ENCODE measurements at places on chromosomes 12 and 14.

- no peak for DNase-seq
These were observed 216.5 kb upstream of the BTG1 start for GRCh38 chr12:92362126-92362525.

GRCh38 chr12:64723630-64724029, 35.6 kb downstream of the GNS start:
- no peak for DNase-seq

DNA sequence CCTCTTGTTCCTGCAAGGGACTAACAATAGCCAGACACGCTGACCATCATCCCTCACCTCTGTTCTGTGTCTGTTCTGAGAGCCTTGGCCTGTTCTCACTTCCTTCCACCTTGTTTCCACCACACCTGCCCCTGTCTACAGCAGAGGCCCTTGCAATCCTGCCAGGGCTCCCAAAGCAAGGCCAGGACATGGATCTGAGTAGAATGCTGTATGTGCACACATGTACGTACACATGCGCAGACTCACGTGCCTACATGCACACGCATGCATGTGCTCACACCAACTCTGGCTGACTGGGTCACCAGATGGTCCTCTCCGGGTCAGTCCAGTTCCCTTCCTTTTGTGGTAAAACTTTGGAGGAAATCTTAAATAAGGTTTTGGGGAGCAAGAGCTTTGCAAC, 133.0 kb upstream of the C14orf180 start:
- no peak for DNase-seq

GRCh38 chr12:54521293-54522060, 23.9 kb downstream of the NCKAP1L start:
- no peak for DNase-seq

DNA sequence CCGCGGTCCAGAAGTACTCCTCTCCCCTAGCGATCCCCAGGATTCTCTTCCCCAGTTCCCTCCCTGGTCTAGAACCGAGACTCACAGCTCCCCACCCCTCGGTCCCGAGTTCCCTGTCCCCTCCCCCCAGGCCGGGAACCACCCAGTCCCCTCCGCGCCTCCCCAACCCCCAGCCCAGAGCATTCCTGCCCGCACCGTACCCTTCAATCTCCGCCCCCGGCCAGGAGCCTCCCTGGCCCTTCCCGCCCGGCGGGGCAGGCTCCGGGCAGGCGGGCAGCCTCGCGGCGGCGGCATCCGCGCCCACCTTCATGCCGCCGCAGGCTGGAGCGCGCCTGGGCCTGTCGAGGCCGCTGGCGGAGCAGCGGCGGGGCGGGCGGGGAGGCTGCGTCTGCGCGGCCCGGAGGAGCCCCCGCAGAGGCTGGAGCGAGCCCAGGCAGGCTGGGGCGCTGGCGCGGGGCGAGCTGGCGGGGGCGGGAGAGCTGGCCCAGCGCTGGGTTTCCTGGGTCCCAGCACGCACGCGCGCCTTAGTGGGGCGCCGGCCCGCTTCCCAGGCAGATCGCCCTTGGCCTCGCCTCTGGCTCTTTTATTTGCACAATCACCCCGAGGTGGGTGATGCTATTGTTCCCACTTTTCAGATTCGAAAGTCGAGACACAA, 22.2 kb upstream of the GPR132 start:
- no peak for DNase-seq

DNA sequence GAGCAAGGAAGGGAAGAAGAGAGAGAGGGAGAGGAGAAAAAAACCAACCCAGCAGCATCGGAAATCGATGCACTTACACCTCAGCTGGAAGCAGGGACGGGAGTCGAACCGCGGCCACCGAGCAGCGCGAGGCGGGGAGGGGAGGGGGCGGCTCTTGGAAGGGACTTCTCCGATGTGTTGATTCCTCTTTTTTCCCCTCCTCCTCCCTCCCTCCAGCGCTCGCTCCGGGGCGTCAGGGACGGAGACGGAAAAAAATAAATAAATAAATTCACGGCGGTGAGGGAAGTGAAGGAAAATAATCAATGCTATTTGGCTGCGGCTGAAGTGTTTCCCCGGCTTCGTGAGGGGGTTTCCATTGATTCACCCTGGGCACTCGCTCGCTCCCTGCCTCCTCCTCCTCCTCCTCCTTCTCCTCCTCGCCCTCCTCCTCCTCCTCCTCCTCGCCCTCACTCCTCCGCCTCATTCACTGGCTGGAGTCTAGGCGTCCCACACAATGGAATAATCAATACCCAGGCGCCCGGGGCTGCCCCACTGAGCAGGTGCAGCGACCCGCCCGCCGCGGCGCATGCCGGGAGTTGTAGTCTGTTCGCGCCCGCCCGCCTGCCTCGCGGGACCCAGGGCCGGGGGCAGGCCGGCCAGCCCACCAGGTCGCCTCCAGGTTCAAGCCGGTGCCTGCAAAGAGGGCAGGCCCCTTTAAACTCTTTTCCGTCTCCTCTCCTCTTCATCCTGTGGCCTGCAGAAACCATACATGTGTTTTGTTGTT, at the start of gene ZFHX2:
ZFHX2 (minus strand) TSS at position 500 of the 763 bp plus-strand sequence. CDS start 16,440 bp downstream, outside the sequence.
- peak; percentile 81 for DNase-seq

- DNase-seq: peak; percentile 63
These were observed 616.3 kb downstream of the LRFN5 start for GRCh38 chr14:42222924-42223471.

- DNase-seq: no peak
These were observed 57.2 kb upstream of the NTF3 start for GRCh38 chr12:5374713-5375112.

GRCh38 chr14:54676812-54677708, 110.1 kb downstream of the SAMD4A start:
- no peak for DNase-seq

- DNase-seq: no peak
These were observed 7.9 kb upstream of the GPRC5A start for GRCh38 chr12:12883369-12884001.

DNA sequence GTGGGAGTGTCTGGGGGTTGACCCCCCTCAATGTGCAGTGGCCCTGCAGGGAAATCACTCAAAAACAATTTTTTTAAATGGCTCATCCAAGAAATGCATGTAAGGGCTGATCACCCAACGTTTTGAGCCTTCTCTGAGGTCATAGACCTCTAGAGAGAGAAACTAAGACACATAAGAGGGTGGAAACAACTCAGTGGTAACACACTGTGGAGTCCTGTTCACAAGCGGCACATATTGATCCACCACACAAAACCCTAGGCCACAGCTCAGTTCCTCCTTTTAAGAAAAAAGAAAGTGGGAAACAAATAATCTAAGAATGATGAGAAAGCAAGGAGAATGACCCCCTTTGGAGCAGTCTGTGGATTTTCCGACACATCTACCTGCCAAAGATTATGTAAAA, 83.0 kb upstream of the METAP2 start:
- DNase-seq: no peak

- no peak for DNase-seq
These were observed 673.0 kb upstream of the FLRT2 start for GRCh38 chr14:84856751-84857534.

All from SHP77 treated with DMSO at 0.1 percent for 48 hours (cell line).